ENCODE measurements at places on chromosomes 12 and 14.
A peak's percentile ranks its signal among the peaks of the same experiment; 100 is the strongest.

- no peak for DNase-seq
Measured at GRCh38 chr12:76422543-76423438, 74.6 kb upstream of the BBS10 start.

DNA sequence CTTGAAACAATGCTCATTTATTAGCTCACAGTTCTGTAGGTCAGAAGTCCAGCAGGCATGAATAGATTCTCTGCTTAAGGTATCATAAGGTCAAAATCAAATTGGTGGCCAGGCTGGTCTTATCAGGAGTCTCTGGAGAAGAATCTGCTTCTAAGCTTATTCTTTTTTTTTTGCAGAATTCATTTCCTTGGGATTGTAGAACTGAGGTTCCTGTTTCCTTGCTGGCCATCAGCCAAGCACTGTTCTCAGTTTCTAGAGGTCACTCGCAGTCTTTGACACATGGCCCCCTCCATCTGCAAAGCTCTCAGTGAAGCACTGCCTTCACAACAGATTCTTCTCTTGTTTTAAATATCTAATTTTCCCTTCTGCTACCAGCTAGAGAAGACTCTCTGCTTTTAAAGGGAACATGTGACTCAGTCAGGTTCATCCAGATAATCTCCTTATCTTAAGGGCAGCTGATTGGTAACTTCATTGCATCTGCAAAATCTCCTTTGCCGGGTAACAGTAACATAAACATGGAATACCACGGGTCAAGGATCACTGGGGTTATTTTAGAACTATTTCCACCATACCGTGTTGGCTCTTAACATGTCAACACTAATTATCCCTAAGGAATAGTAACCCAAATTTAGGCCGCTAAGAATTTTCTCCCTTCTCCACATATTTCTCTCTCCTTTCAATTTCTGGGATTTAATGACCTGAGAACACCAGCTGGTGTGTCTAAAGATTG, 25.3 kb downstream of the RHOJ start:
- no peak for DNase-seq

GRCh38 chr12:70165450-70165849, 77.8 kb upstream of the CNOT2 start:
- no peak for DNase-seq

DNA sequence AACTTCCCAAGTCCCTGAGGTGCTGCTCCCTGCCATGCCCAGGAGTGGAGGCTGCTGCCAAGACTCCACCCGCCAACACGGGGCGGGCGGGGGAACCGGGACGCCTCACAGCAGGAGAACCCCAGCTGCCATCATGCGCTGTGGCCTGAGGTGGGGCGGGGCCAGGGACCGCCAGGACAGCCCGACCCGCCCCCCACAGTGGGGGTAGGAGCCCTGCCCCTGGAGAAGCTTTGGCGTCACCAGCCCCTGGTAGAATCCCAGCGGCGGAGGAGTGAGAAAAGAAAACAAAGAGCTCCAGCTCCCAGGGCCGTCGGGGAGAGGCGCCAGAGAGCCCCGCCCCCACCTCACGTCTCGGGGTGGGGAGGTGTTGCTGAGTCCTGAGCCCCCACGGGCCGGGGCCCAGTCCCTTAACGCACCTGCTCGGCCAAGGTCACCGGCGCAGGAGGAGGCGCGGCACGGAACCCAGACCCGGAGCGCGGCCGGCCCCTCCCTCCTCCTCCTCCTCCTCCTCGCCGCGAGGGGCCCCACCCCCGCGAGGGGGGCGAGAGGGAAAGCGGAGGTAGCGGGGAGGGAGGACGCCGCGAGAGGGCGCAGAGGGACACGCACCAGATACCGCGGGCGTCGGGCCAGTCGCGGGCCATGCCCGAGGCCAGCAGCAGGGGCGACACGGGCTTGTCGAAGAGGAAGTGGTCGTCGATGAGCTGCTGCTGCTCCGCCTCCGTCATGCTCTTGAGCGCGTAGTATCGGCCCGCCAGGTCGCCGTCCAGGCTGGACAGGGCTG, 1.8 kb downstream of the CKB start:
- DNase-seq = peak; percentile 84

DNA sequence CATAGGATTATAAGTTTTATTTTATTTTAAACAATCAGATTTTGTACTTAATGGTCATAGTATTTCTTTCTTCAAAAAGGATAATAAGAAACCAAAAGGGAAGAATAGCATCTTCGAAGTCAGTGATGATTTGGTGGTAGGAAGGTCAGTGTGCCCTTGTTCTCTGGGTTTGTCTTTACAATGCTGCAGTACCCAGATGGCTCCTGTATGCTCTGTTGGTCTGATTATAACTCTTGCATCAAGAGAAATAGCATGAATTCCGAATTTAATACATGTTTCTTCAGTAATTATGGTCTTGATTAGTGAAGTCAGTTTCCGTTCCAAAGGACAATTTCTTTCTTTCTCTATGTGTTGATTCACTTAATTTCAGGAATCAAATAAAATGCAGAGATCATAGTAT, 180.2 kb downstream of the TMTC2 start:
- no peak for DNase-seq

DNA sequence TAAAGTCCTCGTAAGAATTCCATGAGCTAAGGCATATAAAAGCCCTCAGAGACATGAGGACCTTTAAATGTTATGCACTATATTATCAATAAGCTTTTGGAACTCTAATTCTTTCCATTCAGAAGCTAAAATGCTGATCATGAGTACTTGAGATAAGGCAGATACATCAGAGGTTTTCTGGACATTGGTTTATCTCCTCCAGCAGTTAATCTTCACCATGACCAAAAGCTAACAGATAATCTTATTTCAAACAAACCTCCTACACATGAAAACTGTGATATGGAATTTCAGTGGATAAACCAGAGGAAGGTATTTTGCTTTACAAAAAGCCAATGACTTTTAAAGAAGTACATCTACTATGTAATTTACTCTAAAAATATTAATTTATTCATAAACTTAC, 97.9 kb upstream of the BBS10 start:
- DNase-seq = no peak

DNA sequence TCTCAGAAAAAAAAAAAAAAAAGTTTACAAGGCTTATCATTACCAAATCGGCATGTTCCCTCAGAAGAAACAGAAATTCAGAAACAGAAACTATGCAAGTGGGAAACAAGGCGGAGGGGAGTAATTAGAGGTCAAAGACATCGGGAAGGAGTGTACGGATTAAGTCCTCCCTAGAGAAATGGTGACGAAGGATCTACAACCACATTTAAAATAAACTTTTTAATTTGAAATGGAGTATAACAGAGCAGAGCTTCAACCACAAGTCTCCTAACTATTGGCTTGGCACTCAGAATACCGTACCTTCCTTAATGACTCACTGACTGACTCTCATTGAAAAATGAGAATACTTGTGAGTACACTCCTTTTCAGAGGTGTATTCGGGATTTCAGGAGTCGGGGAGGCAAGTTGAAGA, 908 bp downstream of the ENTPD5 start:
- DNase-seq = peak; percentile 18

DNA sequence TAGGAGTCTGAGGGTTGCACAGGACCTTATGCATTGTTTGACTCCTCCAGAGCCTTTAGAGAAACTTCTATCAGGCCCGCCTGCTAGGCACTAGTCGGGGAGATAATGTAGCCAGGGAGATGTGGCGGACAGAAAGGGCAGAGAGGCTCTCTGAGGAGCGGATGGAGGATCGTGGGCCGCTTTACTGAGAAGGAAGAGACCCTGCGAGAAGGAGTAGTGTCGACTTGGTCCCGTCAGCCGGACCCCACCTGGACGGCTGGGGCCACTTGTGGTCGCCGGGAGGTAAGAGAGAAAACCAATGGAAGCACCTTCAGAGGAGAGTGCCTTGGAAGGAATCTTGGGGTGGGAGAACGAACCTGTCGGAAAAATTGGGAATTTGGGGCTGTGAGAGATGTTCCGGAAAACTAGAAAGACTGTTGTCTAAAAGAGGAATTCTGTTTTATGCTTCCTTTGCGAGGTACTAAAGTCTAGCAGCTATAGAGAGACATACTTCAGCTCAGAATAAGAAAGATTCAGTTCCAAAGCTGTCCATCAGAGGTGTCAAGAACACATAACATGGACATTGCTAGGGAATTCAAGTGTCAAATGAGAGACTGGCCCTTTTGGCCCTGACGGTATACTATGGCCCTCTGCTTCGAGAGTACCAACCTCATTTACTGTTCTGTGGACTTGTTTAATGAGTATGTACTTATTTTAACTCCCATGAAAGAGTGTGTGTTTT, 660 bp upstream of the MCRS1 start:
- no peak for DNase-seq

DNA sequence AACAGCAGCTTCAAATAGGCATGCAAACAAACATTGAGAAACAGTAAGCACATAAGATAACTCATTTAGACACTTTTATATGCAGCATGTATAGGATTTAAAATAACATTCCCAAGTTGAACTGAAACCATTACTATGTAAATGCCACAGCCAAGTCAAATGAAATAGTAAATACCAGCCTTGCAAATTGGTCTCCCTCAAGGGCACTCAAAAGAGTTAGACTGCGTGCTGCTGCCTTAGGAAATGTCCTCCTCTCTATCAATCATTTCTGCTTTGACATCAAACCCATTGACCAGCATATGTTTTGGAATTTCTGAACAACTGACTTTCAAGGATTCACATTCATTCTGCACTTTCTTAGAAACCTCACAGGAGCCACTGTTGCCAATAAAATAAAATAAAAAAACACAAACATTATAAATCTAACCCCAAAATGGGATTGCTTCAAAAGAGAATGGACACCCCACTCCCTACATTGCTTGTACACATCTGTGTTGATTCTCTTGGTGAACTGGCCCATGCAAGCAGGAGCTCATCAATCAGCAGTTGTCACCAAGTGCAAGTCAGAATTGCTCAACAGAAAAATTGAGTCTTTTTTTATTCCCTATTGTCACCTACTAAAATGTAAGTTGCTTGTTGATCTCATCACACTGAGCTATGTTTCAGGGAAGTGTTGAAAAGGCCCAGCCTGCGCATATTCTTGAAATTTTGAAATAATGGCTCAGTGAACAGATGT, 256.2 kb downstream of the DAD1 start:
- peak; percentile 61 for DNase-seq

DNA sequence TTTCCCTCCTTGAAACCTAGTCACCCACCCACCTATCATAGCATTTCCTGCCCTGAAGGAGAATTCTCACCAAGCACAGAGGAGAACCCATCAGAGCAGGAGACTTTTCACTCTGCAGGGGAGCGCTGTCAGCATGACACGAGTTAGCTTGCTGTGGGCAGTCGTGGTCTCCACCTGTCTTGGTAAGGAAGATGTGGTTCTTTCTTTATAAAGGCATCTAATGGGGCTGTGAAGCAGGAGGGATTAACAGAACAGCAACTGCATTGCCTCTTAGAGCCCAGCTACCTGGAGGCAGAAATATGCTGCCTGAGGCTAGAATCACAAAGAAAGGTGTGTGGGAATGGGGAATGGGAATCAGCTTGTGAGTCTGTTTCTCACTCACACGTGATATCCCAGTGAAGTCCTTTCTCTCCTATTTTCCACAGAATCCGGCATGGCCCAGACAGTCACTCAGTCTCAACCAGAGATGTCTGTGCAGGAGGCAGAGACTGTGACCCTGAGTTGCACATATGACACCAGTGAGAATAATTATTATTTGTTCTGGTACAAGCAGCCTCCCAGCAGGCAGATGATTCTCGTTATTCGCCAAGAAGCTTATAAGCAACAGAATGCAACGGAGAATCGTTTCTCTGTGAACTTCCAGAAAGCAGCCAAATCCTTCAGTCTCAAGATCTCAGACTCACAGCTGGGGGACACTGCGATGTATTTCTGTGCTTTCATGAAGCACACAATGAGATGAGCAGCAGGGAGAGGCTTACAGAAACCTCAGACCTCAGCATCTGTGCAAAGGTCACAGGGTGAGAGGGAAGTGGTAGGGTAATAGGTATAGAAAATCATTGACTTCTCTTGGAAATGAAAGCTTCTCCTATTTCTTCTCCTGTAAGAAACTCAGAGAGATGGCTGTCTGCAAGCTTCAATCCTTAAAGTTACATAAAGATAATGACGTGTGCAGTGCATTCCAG, 316.9 kb downstream of the DAD1 start:
- DNase-seq = peak; percentile 20

- no peak for DNase-seq
Measured at GRCh38 chr12:94769776-94770759, 119.7 kb upstream of the TMCC3 start.

GRCh38 chr14:90140956-90141316, 79.1 kb downstream of the KCNK13 start:
- no peak for DNase-seq

GRCh38 chr12:86613311-86613710, 357.1 kb upstream of the MGAT4C start:
- DNase-seq = no peak

GRCh38 chr12:65517656-65518210, 239.2 kb downstream of the MSRB3 start:
- no peak for DNase-seq

GRCh38 chr12:54708826-54709225, 60.7 kb upstream of the DCD start:
- no peak for DNase-seq

DNA sequence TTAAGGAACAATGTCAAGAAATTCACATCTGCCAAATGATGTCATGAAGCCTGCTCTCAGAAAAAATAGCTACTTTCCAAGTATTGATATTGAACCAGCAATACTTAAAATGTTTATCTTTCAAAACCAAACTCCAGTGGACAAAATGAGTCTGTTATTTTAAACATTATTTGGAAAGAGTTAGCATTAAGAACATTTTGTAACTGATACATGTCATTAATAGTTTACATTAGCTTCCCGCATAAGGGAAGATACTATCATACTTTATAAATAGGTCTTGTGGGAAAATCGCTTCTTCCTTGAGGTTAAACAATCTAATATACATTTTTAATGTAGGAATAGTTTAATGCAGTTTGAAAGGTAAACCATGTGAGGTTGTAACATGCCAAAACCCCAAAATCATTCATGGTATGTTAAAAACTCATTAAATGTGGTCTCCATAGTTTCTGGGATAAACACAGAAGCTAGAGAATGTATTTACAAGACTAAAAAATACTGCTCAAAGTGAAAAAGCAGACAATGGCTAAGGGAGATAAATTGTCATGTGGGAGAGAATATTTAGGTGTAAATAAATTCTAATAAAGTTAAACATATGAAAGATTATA, 73.4 kb upstream of the ATP2B1 start:
- no peak for DNase-seq

DNA sequence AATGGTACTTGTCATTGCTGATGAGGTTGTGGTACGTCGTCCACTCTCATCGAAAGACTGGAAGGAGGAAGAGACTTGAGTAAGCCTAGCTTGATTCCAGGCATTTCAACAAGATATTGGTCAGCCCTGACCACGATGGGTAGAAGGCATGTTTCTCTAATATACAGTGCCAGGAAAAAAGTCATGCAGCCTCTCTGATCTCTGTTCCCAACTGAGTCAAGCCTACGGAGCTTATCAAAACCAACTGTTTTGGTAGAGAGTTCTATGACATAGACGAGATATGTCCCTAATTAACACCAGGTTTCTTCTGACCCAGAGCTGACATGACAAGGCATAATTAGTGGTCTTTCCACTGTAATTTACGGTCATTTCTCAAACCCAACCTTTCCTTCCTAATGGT, 58.5 kb downstream of the NIN start:
- no peak for DNase-seq
